Activated CD4-positive, alpha-beta T cell treated with anti-CD3 and anti-CD28 coated beads, Interleukin-2, amount 10 ng/mL, durations not matched to agents 24 days and 14 days (primary cell): ENCODE measurements at places on chromosomes 11 and 22. TPM values are rescaled to one million over a fixed set of nuclear protein-coding genes. Genes with fewer than 3 reads are reported as not detected.

GRCh38 chr11:12126344-12127019, 16.1 kb downstream of the MICAL2 start:
- no peak overlapping the region for H3K4me3 ChIP-seq
- peak overlapping the region; percentile 73 for H3K27ac ChIP-seq
- peaks cover 31% of the 10 kb centered on the region for H3K36me3 ChIP-seq

Gene NAALADL1
- total RNA-seq = 12.5 and 13.0 TPM in 2 replicates

DNA sequence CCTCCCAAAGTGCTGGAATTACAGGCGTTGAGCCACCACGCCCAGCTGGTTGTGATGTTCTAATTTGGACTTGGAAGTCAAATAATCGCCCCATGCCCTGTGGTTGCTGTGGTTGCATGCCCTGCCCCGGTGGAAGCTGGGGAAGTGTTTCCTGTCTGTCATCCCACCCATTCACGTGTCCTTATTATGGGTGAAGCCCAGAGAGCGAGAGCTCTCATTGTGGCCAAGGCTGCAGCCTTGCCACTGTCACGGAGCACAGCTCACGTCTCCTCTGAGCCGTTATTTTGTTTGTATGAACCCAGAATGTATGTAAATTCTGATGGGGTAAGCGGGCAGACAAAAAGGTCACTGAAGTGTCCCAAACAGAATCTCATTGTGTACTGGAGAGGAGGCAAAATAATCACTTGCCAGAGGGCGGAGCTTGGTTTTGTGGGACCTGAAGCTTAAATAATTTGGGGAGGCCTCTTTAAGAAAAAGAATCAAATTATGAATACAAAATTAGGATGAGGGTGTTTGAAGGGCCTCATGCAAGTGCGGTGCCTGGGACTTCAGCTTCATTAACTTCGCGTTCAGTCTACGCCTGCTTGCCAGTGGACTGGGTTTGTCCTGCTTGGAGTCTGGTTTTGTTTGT, 25.8 kb upstream of the TREH start:
- peak; percentile 74 for DNase-seq
- H3K4me1 ChIP-seq = peaks cover 20% of the 10 kb centered on the region
- H3K36me3 ChIP-seq = peaks cover 3% of the 10 kb centered on the region
- H3K27ac ChIP-seq = no peak overlapping the region
- peak overlapping the region; percentile 38 for H3K4me3 ChIP-seq
- peaks cover 8% of the 10 kb centered on the region for H3K27me3 ChIP-seq

DNA sequence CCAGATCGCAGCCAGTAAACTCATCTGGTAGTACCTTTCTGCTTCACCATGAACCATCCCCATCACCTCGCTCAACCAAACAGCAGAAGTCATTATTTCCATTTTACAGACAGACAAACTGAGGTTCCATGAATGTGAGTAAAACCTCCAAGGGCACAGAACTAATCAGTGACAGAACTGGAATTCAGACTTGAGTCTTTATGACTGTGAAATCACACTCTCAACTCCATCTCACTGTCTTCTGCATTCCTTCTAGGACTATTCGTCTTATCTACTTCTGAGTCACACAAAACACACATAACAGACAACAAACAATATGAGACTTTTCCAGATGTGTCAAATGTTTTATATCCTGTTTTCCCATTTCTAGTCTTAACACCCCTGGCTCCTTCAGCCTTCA, 9.3 kb upstream of the NUP50 start:
- H3K4me3 ChIP-seq = no peak overlapping the region
- H3K27me3 ChIP-seq = no peaks in the 10 kb centered on the region
- H3K27ac ChIP-seq = no peak overlapping the region
- DNase-seq = no peak
- peaks cover 7% of the 10 kb centered on the region for H3K4me1 ChIP-seq

- no peak overlapping the region for H3K4me3 ChIP-seq
- H3K27me3 ChIP-seq = peaks cover 11% of the 10 kb centered on the region
- H3K27ac ChIP-seq = no peak overlapping the region
- H3K36me3 ChIP-seq = no peaks in the 10 kb centered on the region
- DNase-seq = no peak
Measured at GRCh38 chr11:69359735-69360480, 66.0 kb downstream of the MYEOV start.

- no peaks in the 10 kb centered on the region for H3K27me3 ChIP-seq
- no peak for DNase-seq
- no peak overlapping the region for H3K27ac ChIP-seq
- no peaks in the 10 kb centered on the region for H3K36me3 ChIP-seq
- H3K4me1 ChIP-seq = no peaks in the 10 kb centered on the region
Measured at GRCh38 chr11:36985562-36985961, 387.5 kb upstream of the RAG2 start.

Gene MYBPC3
- not detected in 2 replicates for total RNA-seq

GRCh38 chr11:14981507-14981906, 9.4 kb upstream of the CALCA start:
- peaks cover 47% of the 10 kb centered on the region for H3K27me3 ChIP-seq
- H3K36me3 ChIP-seq = no peaks in the 10 kb centered on the region
- no peaks in the 10 kb centered on the region for H3K4me1 ChIP-seq
- H3K27ac ChIP-seq = no peak overlapping the region
- DNase-seq = no peak
- H3K4me3 ChIP-seq = no peak overlapping the region

DNA sequence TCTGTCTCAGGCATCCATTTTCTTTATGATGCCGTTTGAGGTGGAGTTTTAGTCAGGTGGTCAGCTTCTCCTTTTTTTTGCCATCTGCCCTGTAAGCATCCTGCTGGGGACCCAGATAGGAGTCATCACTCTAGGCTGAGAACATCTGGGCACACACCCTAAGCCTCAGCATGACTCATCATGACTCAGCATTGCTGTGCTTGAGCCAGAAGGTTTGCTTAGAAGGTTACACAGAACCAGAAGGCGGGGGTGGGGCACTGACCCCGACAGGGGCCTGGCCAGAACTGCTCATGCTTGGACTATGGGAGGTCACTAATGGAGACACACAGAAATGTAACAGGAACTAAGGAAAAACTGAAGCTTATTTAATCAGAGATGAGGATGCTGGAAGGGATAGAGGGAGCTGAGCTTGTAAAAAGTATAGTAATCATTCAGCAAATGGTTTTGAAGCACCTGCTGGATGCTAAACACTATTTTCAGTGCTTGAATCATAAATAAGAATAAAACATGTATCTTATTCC, 10.9 kb upstream of the HBE1 start:
- peak overlapping the region; percentile 46 for H3K27ac ChIP-seq
- no peaks in the 10 kb centered on the region for H3K27me3 ChIP-seq
- H3K4me1 ChIP-seq = peaks cover 3% of the 10 kb centered on the region

GRCh38 chr11:115267871-115268270, 236.3 kb downstream of the CADM1 start:
- H3K27me3 ChIP-seq = peaks cover 3% of the 10 kb centered on the region
- H3K4me3 ChIP-seq = no peak overlapping the region
- no peak overlapping the region for H3K27ac ChIP-seq
- H3K4me1 ChIP-seq = no peaks in the 10 kb centered on the region
- no peaks in the 10 kb centered on the region for H3K36me3 ChIP-seq
- DNase-seq = no peak

Gene SLC22A6
- total RNA-seq = not detected in 2 replicates
